ENCODE measurements at places on chromosomes 1 and 21.

DNA sequence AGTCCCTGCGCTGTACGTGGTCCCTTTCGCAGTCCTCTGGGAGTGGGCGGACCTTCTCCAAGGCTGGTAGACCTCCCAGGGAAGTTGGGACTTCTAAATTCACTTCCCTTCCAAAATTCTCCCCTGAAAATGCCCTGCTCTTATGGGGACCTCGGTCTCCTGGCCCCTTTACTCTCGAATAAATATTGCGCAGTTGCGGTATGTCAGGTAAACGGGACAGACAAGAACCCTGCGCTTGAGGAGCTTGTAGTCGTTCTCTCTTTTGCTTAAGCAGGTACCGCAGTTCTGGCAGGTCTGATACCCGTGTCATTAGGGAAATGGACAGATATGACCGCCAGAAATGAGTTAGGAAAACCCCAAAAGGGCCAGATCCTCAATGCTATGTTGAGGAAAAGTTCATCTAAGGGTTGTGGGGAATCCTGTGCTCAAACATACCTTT, 561 bp downstream of the KIF2C start:
- DNase-seq = no peak

GRCh38 chr1:2046953-2047748, 3.1 kb upstream of the PRKCZ start:
- no peak for DNase-seq

GRCh38 chr1:195738966-195739650, 869.1 kb downstream of the KCNT2 start:
- DNase-seq = no peak

- no peak for DNase-seq
Measured at GRCh38 chr1:48200166-48200900, 22.2 kb upstream of the SLC5A9 start.

DNA sequence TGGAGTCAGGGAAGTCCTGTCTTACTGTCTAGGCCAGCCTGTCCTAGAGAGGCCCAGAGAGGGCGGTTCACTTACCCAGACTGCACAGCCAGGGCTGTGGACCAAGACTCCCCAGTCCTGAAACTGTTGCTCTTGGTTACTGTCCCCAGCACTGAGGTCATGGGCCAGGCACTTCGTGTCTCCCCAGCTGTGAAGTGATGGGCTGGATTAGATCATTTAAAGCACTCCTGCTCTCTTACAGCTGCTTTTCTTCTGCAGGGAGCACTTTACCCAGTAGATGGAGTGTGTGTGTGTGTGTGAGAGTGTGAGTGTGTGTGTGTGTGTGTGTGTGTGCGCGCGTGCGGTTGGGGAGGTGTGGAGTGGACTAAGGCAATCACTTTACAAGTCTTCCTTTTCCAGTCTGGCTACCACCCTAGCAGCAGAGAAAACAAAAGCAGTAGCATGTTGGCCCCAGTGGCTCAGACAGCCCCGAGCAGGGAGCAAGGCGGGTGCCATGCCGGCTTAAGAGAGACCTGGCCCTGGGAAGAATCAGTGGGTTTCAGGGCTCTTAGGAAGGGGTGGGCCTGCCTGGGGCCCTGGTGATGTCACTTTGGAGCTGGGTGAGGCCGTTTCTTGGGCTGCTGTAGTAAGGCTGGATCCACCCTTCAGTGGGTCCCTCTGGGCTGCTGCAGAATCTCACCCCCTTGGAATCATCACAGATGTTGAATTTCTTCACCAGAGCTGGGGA, 2.4 kb downstream of the SPSB1 start:
- no peak for DNase-seq

GRCh38 chr21:16330082-16330907, 600.5 kb downstream of the USP25 start:
- DNase-seq = no peak

- DNase-seq = no peak
Measured at GRCh38 chr1:156488566-156489165, 11.9 kb downstream of the MEF2D start.

DNA sequence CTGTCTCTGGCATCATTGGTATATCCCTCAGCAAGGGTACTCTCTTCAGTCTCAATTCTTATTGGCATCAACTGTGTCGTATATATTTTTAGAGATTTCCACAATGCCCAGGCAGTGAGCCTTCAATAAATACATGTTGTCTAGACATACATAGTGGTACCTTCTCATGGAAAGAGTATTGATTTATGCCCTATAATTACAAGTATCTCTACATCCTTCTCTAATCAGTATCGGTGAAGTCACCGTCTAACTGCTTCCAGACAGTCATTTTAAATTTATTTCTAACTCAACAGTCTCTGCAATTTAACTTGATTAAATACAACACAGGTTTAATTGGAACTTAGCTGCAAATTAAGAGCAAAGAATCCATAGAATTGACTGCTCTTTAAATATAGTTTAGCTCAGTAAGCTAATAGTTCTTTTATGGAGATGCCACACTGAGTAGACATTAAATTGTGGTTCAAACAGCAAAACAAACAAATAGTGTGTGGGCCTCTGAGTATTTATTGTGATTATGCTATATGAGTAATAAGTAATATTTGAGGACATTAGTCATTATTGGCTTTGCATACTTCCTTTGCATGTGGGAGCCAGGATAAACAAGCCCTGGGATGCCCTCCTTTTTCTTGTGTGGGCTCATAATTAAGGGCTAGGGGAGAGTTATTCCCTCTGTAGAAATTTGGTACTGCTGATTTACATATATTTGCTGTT, 126.9 kb upstream of the DUSP10 start:
- DNase-seq = no peak

GRCh38 chr1:245091818-245092637, 62.8 kb upstream of the KIF26B start:
- DNase-seq = no peak

DNA sequence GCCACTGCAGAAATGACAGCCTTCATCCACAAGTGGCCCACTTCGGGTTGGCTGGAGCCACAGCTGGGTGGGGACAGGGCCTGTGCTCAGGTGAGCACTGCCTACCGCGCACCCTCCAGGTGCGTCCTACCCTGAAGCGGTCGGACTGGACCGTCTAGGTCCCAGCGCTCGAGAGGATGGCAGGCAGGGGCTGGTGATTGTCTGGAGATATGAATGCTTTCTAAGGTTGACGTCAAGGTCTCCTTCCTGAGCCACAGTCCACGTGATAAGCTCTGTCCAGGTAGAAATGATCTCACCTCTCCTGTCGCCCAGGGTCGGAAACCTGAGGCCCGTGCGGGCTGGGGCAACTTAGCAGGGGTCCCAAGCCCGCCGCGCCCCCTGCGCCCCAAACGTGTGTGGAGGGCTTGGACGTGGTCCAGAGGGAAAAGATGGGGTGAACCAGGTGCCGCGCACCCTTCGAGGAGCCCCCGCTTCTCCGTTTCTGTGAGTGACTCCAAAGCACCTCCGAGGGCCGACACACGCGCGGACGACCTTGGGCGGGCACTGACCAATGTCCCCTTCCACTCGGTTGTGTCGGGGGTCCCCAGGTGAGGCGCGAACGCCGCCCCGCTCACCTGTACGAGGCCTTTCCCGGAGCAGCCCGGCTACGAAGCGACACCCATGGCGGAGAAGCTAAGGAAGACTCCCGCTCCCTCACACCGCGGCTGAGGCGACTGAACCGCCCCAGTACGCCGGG, 853 bp upstream of the DOP1B start:
- DNase-seq = no peak

- DNase-seq = no peak
Measured at GRCh38 chr1:67683316-67683715, 1.7 kb upstream of the GADD45A start.

GRCh38 chr1:44113095-44113609, 5.5 kb upstream of the KLF17 start:
- no peak for DNase-seq

- DNase-seq = peak; percentile 25
Measured at GRCh38 chr21:34942911-34943310, 106.2 kb downstream of the RUNX1 start.

- DNase-seq = no peak
Measured at GRCh38 chr21:24112020-24112419, 1495.3 kb downstream of the MRPL39 start.

DNA sequence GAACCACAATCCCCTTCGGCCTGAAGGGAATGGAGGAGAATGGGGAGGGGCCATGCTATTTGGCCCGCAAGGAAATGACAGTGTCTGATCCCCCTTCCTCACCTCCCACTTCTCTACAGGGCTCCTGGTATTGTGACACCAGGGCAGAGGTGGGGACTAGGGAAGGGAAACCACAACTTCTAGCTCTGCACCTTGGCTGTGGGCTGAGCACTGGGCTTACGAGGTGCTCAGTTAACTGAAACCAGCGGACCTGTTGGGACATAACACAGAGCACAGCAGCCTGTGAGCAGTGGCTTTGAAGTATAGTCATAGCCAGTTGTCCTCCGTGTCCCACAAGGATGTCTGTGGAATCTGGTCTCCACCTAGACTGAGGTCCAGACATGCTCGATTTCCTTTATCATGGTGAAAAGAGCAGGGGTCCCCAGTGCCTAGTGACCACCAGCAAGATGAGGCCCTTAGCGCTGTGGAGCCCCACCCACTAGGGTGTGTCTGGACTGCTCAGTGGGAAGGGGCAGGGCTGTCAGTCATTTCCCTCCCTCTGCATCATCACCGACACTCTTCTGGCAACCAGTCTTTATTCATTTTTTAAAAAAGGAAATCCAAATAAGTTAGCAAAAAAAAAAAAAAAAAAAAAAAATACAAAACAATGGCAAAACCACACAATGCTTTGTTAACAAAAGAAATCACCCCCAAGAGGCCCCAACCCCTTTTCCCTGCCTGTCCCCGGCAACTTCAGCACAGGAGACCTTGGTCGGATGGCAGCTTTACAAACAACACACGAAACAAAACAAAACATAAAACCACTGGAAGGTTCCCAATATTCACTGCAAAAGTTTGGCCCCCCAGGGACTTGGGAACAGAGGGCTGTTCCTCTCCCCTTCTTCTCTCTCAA, 3.0 kb downstream of the MYOG start:
- DNase-seq = no peak
